ENCODE measurements at places on chromosomes 1 and 21. TPM values are rescaled to one million over a fixed set of nuclear protein-coding genes. Genes with fewer than 3 reads are reported as not detected.

ABCG1 gene
- total RNA-seq, result 0.34 TPM

SH2D5 gene
- total RNA-seq, result 5.5 TPM

ASPM gene
- total RNA-seq, result 28.2 TPM

RBP7 gene
- not detected for total RNA-seq
